ENCODE measurements at places on chromosomes 6 and 20. TPM values are rescaled to one million over a fixed set of nuclear protein-coding genes. Genes with fewer than 3 reads are reported as not detected.

Gene LPA
- polyA plus RNA-seq, result not detected

DNA sequence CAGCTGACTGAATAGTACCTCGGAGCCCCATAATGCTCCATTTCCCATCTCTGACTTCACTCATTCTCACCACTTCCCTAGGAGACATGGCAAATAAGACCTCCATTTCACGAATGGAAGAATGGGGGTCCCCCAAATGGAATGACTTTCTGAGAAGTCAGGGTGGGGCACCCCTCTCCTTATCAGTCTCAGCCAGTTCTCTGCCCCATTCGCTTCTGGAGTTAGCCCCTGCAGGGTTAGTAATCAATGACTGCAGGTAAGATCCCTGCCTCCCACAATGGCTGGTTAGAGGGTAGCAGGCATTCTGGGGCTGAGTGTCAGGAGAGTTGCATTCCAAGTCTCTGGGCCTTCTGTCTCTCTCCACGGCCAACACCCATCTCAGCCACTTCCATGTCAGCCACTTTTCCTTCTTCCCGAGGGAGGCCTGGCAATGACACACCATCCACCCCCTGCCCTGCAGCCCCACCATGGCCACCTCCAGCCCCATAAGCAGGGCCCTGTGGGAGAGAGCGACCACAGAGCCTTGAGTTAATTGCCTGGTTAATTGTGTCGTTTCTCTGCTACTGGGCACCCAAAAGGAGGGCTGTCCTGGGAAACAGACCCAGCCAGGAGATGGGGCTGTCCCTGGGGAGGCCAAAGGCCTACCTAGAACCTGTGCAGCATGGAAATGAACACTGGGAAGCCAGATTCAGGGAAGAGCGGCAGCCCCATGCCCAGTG, 13.4 kb downstream of the CCDC167 start:
- no peak for DNase-seq

- no peak for DNase-seq
Observed at GRCh38 chr6:90314514-90314913, 17.9 kb upstream of the BACH2 start.

DNA sequence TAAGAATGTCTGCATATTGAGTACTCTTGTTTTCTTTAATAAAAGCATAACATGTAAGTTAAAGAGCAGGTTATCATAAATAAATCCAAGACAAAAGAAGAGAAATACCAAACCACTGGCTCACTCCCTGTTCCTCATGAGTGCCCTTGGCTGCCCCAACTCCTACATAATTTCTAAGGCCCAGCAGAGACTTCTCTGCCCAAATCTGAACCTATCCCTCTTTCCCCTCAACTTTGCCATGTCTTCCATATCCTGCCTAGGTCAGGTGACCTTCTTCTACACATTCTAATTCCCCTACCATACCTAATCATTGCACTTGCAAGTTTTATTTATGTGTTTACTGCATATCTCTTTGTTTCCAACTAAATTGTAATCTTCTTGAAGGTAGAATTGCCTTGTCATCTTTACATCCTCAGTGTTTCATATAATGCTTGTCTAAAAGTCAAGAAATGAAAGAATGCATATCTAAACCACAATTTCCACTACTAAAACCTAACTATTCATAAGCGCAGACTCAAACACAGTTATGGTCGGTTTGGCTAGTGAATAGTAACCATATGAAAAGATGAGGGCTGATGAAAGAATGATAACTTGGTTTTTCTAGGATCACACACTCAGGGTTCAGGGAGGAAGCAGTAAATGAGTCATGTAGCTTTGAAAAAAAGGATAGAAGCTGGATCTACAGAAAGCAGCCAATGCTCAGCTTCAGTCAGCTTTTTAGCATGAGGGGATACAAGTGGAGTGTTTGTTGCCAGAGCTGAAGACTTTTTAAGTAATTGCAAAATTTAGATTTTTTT, 53.3 kb upstream of the EYA4 start:
- peak; percentile 85 for DNase-seq

DNA sequence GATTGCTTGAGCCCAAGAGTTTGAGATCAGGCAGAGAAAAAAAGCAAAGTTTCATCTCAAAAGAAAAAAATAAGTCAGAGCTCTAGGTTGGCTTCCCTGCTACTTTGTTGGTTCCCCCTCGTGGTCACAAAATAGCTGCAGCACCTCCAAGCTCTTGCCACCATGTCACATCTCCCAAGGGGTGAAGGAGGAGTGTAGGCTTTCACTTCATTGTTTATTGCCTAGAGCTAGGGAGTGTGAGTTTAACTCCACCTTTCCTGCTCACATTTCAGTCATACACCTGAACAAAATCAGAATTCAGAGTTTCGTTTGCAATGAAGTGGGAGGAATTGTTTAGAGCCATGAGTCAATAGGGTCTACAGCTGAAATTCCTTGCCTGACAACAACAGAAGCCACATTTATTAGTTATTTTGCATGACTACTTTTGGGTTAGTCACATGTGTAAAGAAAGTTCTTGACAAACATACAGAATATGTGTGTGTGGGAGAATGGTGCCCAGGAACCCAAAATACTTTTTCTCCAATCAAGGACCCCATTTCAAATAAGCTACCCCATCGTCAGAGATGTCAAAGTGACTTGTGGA, 56.2 kb upstream of the UFL1 start:
- DNase-seq, result no peak

Gene COL9A1
- polyA plus RNA-seq, result not detected

All from IMR-90 (cell line).